Head of caudate nucleus (tissue), 42 donors: ENCODE measurements at places on chromosomes 2 and 18.

- no peak for DNase-seq
These were observed 946.9 kb downstream of the CBLN2 start for GRCh38 chr18:71597219-71597618.

- DNase-seq: no peak
These were observed 49.2 kb downstream of the CELF4 start for GRCh38 chr18:37516361-37516853.

DNA sequence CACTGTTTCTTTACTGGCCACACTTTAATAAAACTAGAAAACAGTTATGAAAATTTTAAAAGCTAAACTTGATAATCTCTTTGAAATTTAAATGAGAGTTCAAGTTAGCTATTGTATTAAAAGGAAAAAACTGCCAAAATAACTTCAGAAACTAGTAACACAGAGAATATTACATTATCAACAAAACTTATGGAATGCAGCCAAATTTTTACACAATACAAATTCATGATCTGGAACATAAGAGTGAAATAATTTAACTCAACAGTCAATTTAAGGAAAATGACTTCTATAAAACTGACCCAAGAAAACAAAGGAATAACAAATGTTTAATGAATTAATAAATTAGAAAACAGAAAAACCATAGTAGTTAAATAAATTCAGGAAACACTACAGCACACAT lies 65.0 kb downstream of the TCF4 start:
- DNase-seq: no peak

GRCh38 chr18:70205421-70206397 lies at the start of gene RTTN:
Gene RTTN, minus strand, starts transcription at chr18:70205687. Its CDS starts 29 bp downstream, at chr18:70205658.
- peak; percentile 93 for DNase-seq

- DNase-seq: no peak
These were observed 153.5 kb upstream of the NFATC1 start for GRCh38 chr18:79242246-79242645.

DNA sequence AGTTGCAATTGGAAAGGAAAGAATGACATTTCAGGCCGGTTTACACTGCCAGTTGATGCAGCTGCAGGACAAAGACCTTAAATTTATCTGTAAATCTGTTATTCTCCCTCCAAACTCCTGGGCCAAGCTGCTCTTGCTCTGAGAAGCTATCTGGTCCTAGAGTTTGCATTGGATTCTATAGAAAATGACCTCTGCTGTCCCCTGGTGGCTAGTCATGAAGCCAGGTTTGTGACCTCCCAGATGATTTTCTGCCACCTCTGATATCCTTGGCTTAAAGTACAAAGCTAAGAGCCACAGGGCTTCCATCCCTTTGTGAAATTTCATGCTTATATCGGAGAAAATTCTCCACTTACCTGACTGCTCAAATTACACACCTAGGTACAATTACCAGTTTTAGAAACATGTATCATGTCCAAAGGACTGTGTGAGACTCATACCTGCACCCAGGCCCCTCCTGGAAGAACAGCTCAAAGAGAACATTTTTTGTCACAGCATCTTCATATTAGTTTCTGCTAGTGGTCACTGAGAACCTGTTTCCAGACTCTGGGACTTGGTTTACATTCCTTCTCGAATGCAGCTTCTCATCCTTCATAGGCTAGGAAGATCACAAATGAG lies 28.9 kb upstream of the IER3IP1 start:
- DNase-seq: no peak

GRCh38 chr2:55051026-55051866 lies 995 bp upstream of the RTN4 start:
- DNase-seq: peak; percentile 29
